ENCODE measurements at places on chromosomes 7 and 10.

DNA sequence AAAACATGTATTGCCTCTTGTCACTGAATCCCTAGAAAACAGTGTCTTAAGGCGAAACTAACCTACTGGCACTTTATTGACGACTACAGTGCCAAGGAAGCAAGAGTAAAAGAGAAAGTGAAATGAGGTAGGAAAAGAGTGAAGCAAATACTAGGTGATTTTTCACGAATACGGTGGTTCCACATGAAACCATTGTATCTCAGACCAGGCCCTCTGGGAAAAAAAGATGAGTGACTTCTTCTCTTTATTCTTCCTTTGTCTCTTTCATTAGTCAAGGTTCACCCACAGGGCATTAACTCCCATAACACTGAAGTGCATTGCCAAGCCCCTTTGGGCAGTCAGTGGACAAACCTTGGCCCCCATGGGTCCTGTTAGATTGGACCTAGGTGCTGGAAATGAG lies 16.2 kb upstream of the MACC1 start:
- no peak for DNase-seq

DNA sequence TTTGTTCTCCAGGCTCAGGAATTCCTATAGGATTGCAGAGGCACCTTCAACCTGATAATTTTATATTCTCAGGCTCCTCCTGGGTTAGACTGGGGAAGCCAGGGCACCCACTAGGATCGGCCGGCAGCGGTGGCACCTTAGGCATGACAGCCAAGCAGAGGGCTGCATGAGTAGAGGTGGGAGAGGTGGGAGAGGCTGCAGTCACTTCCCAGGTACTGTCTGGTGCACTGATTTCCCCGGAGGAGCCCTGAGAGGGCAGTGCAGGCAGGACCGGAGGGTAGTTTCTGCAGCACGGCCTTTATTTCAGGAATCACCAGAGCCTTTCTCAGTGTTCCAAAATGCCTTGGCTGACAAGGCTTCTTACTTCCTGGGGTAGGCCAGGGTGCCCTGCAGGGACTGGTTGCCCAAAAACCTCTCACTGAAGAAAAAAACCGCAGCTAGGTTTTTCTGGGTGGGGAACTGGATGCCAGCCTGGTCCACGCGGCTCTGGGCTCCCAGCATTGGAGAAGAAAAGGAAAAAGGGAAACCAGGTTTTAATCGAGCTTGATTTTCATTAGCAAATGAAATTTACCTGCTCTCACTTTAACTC lies 3.6 kb upstream of the HOXA13 start:
- no peak for DNase-seq

DNA sequence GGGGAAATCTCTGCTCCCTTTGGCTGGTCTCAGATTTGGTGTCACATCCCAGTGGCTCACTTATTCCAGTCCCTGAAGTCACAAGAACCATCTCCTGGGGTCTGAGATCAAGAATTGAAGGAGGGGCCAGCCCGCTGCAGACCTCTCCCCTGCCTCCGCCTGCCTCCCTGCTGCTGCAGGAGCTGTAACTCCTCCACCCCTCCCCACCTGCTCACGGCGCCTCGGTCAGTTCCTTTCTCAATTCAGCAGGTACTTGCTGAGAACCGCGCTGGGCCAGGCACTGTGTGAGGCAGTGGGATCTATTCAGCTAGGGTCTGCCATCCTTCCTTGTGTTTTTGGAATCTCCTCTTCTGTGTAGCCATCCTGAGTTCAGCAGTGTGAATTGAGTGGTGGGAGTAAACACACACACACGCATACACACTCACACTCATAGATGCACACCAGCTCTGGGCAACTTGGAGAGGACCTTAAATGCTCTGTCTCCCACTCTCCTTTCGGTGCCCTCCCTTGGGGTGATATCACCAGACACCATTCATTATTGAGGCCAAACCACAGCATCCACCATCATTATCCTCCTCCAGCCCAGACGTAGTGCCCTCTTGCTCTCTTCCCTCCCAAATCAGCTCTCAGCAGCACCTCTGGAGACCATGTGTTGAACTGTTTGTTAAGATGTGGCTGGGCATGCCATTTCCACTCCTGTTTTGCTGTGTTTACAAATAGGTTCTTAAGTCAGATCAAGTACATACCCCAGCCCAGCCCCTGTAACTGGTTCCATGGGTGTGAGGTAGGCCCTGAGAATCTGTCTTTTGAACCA lies 22.0 kb upstream of the ANKRD2 start:
- no peak for DNase-seq

DNA sequence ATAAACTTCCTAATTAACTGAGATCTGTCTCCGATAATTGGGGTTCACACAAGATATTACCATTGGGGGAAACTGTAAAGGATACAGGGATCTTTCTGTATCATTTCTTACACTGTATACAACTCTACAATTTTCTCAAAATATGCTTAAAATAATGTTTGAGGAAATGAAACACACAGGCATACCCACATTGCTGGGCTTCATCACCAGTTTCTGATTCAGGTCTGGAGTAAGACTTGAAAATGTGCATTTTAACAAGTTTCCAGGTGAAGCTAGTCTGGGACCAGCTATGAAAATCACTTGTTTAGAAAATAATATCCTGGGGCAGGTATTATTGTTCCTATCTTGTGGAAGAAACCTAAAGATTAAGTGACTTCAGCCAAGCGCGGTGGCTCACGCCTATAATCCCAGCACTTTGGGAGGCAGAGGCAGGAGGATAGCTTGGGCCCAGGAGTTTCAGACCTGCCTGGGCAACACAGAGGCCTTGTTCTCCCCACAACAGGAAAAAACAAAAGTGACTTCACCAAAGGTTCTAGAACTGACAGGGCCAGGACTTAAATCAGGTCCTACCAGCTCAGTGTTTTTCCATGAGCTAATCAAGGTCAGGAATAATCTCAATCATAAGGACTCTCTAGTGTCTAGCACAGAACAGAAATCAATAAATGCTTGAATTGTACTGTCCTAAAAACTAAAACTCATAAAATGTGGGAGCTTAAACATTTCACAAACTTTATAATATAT lies 12.6 kb downstream of the TOMM7 start:
- no peak for DNase-seq

Measured in NCI-H2081 treated with DMSO at 0.1 percent for 48 hours (cell line).